ENCODE measurements at places on chromosomes 11 and 22.

GRCh38 chr22:38239101-38239761 lies 33.6 kb downstream of the TMEM184B start:
- no peak for DNase-seq

GRCh38 chr11:58061813-58062212 lies 31.1 kb downstream of the OR6Q1 start:
- no peak for DNase-seq

GRCh38 chr11:126518972-126519690 lies 163.6 kb downstream of the ST3GAL4 start:
- no peak for DNase-seq

GRCh38 chr11:60111793-60112192 lies 23.3 kb downstream of the MS4A2 start:
- no peak for DNase-seq

DNA sequence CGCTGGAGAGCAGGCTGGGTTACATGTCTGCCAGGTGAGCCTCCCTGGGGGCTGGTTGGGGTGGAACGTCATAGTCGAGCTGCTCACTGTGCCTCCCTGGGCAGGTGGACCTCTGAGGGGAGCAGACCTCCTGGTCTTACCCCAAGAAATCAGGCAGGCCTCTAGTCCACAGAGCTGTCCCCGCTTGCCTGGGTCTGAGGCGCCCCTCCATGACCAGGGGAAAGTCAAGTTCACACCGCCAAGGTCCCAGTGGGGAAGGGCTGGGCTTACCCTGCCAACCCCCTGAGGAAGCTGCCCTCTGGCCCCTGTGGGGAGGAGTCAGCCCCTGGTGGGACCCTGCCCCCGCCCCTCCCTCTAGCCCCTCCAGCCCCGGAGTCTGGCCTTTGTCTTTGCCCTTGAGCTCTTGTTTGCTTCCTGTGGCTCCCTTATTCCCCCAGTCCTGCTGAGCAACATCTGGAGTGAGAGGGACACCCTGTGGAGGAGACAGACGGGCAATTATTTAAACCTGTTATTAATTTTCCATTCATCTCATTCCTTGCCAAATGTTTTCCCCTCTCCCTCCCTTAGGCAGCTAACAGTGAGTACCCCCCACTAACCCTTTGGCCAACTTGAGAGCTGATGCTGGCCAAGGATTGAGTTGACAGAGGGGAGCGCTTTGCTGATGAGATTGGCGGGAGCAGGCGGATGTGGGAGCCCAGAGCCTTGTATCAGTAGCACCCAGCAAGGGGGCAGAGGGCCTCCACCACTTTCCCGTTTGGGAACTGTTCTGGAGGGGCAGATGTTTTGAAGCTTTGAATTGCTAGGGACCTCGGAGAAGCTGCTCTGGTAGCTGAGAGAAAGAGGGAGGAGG lies 83.4 kb downstream of the CEP164 start:
- DNase-seq: no peak

DNA sequence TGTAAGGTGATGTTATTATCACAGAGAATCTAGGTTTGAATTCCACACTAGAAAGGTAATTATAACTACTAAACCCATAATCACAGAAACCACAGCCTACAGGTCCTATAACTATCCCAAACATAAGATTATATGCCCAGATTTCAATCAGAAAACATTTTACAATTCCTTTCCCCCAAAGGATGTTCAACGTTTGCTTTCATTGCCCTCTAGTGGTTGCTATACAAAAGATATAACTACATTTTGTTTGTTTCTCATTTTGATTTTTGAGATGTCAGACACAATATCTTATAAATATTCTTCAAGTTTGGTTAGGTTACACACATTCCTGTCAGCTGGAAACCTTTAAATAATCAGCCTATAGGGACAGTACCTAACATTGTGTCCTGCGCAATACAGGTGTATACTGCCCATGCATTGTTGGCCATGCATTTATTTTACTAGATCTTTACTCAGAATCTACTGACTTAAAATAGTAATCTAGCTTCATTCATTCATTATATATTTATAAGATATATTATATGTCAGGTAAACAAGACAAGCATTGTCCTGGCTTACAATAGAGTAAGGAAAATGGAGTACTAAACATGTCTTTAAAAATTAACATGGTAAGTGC lies 530.5 kb upstream of the CCDC90B start:
- DNase-seq: no peak

DNA sequence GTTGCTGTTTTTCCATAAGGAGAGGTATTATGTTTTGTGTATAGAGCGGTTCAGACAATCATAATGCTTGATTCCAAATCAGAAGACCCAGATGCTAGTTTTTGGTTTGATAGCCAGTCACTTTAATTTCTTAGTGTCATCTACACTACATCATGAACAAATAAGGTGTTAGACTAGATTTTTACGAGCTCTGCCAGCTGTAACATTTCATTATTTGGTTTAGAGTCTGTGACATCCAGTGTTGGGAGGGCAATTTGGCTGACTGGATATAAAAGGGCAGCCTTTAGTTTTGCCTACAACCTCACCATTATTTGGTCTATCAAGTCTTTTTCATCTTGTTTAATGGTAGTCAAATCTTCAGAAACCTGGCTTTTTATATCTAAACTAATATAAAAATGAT lies 30.2 kb upstream of the FBXO3 start:
- DNase-seq: no peak

DNA sequence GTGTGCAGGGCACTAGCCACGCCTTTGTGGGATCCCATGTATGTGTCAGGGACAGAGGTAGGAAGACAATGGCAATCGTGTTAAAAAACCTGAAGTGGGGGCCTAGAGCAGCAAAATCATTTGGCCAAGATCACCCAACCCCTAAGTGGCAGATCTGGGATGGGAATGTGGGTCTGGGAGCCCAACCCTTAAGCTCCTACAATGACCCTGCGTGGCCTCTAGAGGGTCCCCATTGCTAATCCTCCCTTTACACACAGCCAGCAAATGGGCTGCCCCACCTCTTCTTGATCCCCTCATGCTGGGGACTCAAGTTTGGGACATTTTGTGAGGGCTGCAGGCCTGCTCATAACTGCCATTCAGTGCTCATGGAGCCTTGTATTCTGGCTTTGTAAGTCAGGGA lies 73.2 kb upstream of the SUSD2 start:
- no peak for DNase-seq

- DNase-seq: no peak
These were observed 14.5 kb downstream of the HSPA8 start for GRCh38 chr11:123047266-123047946.

- no peak for DNase-seq
These were observed 84.8 kb downstream of the KCNQ1 start for GRCh38 chr11:2529636-2530035.

- no peak for DNase-seq
These were observed 38.3 kb downstream of the PC start for GRCh38 chr11:66919923-66920322.

DNA sequence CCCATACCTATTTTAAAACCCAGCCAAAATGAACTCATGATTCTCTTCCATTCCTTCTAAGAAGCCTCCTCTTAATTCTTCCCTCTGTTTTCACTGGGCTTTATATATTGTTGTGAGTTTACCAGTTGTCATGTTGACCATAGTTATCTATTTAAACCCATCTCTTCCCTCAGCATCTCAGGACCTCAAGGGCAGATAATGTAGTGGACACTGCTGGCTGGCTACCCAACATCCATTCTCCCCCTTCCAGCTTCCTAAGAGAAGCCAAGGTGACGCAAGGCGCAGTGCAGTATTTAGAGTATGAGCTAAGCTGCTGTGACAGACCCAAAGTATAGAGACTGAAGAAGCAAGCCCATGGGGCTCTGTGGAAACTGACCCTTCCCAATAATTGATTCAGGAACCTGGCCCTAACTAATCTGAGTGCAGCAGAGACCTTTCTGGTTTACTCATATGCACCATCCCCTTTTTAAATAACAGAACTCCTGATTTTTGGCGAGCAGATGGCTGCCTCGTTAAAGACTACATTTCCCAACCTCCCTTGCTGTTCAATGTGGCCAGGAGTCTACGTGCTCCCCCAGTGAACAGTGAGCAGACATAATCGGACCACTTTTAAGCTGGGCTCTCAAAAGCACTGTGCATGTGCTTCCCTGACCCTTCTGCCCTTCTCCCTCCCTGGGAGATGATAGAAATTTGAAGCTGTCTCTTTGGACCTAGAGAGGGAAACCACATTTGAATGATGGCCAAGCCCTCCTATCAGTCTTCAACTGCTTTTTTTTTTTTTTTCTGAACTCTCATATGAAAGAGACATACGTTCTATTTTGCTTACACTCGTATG lies 28.1 kb upstream of the CREB3L1 start:
- DNase-seq: no peak

DNA sequence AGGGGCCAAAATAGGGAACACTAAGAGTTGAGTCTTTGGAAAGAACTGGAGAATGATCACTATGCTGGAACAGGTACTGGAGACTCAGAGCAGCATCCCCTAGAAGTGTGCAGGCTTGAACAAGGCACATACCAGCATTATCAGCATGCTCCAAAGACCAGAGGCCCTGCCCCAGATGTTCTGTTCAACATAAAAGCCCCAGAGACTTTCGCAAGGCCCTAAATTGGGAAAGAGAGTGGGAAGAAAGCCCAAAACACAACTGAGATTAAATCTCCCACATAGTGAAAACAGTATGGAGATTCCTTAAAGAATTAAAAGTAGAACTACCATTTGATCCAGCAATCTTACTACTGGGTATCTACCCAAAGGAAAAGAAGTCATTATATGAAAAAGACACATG lies 9.4 kb downstream of the CNGA4 start:
- DNase-seq: no peak

Data from activated CD4-positive, alpha-beta memory T cell treated with anti-CD3 and anti-CD28 coated beads for 36 hours (primary cell).